Activated naive CD4-positive, alpha-beta T cell treated with anti-CD3 and anti-CD28 coated beads, Interleukin-2, amount 50 U/mL, for 16 hours (primary cell): ENCODE measurements at places on chromosomes 13 and 19.

DNA sequence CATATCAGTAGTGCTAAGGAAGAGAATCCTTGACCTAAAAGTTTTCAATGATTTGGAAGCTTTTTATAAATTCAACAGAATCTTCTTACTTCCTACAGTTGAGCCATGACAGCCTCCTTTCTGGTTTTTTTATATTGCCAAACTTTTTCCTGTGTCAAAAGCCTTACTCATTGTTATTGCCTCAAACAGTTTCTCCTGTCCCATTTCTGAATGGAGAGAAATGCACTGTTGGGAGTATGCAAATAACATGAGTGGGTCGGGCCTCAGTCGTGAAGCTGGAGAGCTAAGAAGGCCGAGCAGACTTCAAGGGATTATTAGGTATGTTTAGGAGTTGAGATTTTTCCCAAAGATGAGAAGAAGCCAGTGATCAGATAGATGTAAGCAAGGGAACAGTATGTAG lies 766.4 kb upstream of the KLHL1 start:
- no peak for DNase-seq

GRCh38 chr13:99039718-99040280 lies 61.9 kb upstream of the DOCK9 start:
- DNase-seq: no peak

DNA sequence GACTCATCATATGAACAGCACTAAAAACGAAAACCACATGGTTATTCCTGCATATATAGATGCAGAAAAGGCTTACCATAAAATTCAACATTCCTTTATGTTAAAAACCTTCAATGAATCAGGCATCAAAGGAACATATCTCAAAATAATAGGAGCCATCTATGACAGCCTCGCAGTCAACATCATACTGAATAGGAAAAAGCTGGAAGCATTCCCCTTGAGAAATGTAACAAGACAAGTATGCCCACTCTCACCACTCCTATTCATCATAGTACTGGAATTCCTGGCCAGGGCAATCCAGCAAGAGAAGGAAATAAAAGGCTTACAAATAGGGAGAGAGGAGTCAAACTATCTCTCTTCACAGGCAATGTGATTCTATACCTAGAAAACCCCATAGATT lies 179.6 kb upstream of the HTR2A start:
- no peak for DNase-seq

- DNase-seq: no peak
These were observed 47.5 kb downstream of the MYO9B start for GRCh38 chr19:17123041-17123440.

DNA sequence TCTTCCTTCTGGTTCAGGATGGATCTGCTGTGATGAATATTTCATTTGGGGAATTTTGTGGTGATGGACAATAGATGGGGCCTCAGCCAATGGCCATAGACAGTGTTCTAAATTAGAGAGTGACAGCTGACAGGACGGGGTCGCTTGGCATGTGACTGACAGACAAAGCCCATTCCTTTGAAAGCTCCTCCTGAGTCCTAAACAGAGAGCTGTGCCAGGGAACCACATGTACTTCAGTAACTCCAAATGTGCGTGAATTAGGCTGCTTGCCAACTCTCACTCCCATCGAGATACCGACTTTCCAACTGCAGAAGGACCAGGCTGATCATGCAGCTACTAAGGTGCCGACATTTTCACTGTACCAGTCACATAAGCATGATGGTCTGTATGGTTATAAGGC lies 187.7 kb downstream of the SHISA2 start:
- DNase-seq: no peak

DNA sequence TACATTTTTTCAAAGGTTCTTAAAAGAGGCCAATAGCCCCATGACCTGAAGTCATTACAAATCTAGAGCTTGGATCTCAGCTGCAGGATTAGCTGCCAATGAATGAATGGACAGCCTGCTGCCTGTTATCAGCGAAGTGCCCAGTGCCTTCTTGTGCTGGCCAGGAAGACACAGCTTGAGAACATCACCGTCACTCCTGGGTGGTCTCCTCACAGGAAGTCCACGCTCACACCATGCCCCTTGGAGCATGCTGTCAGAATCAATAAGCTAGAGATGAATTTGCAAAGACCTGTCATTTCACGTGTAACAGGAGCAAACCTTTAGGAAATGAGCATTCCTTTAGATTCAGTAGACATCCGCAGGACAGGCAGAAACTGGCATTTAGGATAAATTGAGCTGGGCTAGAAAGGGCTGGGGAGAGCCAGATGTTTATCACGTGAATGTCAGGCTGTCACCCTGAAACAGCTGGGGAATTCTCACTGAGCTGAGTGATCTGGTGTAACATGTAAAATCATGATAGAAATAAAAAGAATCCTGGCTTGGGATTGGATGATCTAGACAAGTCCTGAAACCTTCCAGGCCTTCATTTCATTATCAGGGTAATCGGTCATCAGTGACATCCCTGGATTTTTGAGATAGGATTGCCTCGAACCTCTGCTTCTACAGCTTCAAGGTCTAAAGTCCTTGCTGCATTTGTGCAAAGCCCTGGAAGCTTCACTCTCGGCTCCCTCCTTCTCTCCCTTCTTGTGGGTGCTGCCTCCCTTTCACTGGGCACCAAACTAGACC lies 49.9 kb upstream of the MEDAG start:
- DNase-seq: no peak

- no peak for DNase-seq
These were observed 7.9 kb upstream of the STK24 start for GRCh38 chr13:98584668-98585397.

GRCh38 chr19:4511300-4512054 lies 6.8 kb downstream of the PLIN4 start:
- no peak for DNase-seq

- peak; percentile 45 for DNase-seq
These were observed 29.6 kb upstream of the RCBTB2 start for GRCh38 chr13:48562296-48563066.

DNA sequence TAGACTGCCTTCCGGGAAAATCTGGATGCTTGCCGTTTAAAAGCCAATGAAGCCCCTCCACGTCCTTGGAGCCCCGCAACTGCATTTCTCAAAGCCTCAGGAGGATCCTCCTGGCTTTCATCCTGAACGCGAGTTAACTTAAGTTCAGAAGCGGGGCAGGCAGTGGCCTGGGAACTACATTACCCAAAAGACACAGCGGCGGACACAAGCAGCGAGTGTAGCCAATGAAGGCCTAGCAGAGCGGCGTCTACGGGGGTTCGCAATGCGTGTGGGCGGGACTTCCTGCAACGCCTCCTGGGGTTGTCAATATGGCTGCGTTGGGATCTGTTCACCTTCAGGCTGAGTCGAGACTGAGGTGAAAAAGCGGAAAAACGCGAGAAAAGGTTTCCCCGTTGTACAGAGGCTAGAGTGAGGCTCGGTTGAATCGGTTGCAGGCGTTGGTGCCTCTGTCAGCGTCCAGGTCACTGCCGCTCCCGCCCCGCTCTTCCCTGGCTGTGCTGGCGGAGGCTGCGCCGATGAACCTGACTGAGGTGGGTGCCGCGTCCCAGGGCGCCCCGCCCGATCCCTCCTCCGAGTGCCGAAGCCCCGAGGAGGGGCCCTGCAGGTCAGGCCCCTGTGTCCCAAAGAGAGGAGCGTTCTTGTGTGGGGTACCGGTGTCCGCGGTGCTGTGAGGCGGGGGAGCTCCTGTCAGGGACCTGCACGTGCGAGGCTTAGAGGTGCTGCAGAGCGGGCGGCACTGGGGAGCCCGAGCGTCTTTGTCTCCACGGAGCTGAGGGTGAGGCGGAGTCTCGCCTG lies at the start of gene ZNF17:
Gene ZNF17 (plus strand): TSS at position 285 of the 795 bp plus-strand sequence. CDS start 2,455 bp downstream, outside the sequence.
- peak; percentile 94 for DNase-seq

DNA sequence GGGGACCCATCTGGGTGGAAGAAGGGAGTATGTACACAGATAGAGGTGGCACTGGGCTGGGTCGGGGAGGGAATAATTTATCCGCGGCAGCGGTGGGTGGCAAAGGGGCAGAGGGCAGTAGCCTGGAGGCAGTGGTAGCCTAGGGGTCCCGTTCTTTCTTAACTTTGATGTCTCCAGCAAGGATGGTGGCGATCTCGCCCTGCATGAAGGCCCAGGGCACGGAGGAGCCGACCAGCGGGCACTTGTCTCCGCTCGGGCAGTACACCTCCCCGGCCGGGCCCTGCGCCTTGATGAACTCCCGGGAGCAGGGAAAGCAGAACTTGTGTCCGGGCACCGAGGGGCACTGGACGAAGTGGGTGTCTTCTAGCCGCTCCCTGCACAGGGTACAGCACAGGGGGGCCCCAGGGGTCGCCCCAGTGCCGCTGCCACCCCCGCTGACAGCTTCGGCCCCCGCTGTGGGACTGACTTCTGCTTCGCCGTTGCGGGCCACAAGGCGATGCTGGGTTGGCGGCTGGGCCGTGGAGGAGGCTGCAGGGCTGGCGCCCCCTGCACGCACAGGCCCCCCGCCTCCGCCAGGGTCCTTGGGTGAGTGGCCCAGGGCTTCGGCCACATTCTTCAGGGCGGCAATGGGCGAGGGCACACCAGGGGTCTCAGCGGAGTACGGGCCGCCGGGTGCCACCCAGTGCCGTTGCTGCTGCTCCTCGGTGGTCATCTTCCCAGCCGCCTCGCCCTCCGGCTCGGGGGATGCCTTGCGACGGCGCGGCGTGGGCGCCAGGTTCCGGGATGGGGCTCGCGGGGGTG lies 1.9 kb downstream of the IRF2BP1 start:
- DNase-seq: no peak

- no peak for DNase-seq
These were observed 58.6 kb downstream of the LMO7 start for GRCh38 chr13:75694722-75695121.

GRCh38 chr13:21759463-21759862 lies 88.6 kb downstream of the FGF9 start:
- no peak for DNase-seq

DNA sequence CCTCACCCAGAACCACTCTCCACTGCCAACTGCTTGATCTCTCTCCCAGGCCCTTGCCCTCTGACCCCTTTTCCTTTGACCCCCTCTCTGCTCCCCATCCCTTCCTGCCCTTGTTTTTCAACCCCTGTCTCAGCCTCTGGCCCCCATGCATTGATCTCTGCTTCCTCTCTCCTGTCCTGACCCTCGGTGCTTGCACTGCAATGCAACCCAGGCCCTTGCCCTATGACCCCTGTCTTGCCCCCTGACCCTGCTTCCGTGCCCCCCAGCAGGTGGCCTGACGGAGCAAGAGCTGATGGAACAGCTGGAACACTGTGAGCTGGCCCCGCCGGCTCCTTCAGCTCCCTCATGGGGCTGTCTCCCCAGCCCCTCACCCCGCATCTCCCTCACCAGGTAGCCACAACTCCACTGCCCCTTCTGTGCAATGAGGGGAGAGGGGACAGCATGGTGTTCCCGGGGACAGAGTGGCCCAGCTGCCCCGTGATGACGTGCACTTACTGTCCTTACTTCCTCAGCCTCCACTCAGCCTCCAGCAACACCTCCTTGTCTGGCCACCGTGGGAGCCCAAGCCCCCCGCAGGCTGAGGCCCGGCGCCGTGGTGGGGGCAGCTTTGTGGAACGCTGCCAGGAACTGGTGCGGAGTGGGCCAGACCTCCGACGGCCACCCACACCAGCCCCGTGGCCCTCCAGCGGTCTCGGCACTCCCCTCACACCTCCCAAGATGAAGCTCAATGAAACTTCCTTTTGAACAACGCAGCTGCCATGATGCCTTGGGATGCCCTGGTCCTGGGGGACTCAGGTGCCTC lies 10.5 kb upstream of the LTBP4 start:
- no peak for DNase-seq

GRCh38 chr13:114062754-114063153 lies 69.7 kb downstream of the RASA3 start:
- no peak for DNase-seq

GRCh38 chr19:18501832-18502231 lies 20.0 kb downstream of the ELL start:
- no peak for DNase-seq

DNA sequence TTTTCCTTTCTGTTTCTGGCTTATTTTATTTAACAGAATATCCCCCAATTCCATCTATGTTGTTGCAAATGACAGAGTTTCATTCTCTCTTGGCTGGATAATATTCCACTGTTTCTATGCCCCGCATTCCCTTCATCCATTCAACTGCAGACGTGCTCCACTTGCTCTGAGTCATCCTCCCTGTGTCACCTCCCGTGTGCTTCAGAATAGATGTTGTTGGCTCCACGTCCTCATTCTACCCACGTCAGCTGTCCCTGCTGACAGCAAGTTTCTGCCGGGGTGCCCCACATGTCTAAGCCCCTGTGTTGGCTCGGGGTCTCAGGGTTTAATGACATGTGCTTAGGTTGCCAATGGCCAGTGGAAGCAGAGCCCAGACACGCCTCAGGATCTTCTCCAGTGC lies 1041.0 kb downstream of the UQCRFS1 start:
- no peak for DNase-seq

GRCh38 chr19:33484226-33484774 lies 37.3 kb downstream of the PEPD start:
- DNase-seq: no peak

GRCh38 chr19:18002347-18002850 lies 5.6 kb upstream of the ARRDC2 start:
- no peak for DNase-seq

GRCh38 chr13:45320876-45321629 lies 19.9 kb downstream of the TPT1 start:
- DNase-seq: no peak

DNA sequence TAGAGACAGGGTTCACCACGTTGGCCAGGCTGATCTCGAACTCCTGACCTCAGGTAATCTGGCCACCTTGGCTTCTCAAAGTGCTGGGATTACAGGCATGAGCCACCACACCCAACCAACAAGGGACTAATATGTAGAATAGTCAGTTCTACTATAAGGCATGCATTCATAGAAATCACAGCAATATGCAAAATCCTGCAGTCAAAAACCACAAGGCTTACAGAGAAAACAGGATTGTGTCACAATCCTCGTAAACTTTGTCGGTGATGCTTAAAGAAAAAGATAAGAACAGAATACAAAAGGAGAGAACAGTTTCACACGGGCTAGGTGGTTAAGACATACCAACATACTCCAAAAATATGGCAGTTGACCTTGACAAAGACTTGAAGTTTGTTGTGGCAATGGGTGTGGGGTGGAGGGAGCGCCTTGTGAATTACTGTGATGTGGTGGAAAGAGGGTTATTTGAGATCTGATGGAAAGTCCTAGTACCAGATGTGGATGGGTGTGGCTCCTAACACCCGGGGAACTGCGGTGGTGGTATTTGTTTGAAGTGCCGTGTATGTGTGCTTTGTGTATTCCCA lies 12.4 kb downstream of the NOSIP start:
- peak; percentile 43 for DNase-seq

GRCh38 chr13:27839809-27840467 lies 47.7 kb downstream of the GSX1 start:
- DNase-seq: no peak
